T-helper 17 cell (primary cell): ENCODE measurements at places on chromosomes 11 and 22. TPM values are rescaled to one million over a fixed set of nuclear protein-coding genes. Genes with fewer than 3 reads are reported as not detected.

DNA sequence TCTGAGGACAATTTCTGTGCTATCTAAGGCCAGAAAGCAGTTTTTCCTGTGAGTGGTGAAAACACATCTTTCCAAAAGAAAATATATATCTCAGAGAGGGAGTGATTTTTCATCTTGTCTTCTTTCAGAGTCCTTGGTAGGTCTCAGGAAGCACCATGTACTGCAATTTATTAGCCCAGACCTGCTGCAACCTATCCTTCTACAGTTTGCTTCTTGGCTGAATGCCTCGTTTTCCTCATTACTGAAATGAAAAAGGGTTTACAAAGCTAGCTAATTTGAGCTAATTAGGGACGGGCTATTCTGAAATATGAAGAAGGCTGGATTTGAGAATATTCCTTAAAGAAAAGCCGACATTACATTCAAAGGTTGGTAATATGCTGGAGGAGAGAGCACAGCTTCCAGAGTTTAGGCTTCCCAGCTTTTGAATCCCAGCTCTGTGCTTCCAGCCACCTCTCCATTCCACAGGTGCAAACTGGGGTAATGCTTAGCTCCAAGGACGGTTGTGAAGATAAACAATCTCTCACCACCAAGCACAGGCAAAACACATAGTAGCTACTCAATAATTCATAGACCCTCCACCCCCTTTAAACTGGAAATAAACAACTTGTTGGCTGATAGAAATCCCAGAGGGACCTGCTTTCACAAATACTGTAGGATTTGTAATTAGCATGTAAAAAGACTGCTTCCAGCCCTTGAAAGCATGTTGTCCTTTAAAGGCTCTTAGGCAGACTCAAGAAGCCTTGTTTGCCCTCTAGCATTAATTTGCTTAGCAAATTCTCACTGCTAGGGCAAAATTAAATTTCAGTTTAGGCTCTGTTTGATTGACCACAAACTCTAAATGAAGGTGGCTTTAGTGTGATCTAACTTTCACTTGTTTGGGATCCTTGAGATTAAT lies 24.5 kb upstream of the SESN3 start:
- peaks cover 29% of the 10 kb centered on the region for H3K4me1 ChIP-seq
- H3K27me3 ChIP-seq, result no peaks in the 10 kb centered on the region
- DNase-seq, result no peak
- peak overlapping the region; percentile 51 for H3K27ac ChIP-seq

DNA sequence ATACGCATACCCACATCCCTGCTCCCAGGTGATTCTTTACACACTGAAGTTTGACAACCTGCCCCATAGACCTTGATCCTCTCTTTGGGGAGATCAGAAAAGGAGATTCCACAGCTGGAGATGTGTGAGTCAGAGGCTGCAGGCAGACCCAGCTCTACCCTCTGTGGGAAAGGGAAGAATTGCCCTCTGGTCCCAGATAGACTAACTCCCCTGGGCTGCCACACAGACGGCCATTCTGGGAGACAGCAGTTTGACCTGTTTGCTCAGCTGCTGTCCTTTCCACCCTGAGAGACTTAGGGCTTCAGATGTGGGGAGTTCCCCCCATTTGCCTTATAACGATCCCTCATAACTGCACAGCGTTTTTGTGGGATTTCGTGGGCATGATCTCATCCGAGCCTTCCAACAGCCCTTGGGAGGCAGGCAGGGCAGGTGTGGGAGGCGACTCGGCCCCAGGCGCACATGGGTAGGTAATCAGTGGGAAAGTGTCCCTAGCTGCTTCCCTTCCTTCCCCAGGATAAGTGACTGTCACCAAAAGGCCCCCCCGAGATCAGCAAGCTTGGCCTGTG lies 14.1 kb downstream of the FAM83F start:
- no peak for DNase-seq
- H3K27ac ChIP-seq, result no peak overlapping the region
- no peak overlapping the region for H3K4me3 ChIP-seq

GRCh38 chr22:49752598-49753091 lies 75.0 kb downstream of the BRD1 start:
- no peak overlapping the region for H3K27ac ChIP-seq
- peaks cover 13% of the 10 kb centered on the region for H3K27me3 ChIP-seq
- H3K4me3 ChIP-seq, result no peak overlapping the region
- no peaks in the 10 kb centered on the region for H3K36me3 ChIP-seq
- no peak for DNase-seq

DNA sequence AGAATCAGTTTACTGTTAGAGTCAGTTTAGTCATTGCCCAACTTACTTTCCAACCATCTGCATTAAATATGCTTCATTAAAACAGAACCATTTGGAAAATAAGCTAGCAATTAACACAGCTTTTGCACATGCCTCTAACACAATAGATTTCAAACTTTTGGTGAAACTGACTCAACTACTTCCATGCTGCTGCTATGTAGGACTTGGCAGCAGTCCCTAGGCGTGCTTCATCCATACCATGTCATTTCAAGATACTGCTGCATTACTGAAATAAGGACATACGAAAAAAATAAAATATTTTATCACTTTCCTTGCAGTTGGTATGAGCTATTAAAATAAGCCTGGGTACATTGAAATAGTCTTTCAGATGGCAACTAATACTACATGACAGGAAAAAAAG lies 65.5 kb upstream of the SOX6 start:
- H3K4me3 ChIP-seq, result no peak overlapping the region
- H3K4me1 ChIP-seq, result no peaks in the 10 kb centered on the region
- no peaks in the 10 kb centered on the region for H3K27me3 ChIP-seq

DNA sequence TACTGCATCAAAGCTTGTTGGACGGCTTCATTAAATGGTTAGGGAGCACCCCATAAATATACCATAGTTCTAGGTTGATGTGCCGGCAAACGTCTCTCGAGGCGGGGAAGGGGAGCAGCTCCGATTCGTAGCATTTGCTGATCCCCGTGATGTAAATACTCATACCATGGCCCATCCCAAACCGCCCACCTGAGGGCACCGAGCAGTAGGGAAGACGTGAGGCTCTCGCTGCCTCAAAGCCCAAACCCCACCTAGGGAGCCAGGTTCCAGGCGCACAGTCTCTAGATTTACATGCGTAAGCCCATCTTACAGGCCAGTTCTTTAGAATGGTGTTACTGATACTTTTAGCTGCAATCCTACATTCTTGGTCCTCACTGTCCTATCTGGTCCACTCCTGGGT lies 124.0 kb downstream of the FEZ1 start:
- peaks cover 4% of the 10 kb centered on the region for H3K36me3 ChIP-seq
- H3K4me3 ChIP-seq, result no peak overlapping the region
- DNase-seq, result no peak
- H3K27ac ChIP-seq, result no peak overlapping the region
- H3K27me3 ChIP-seq, result peaks cover 78% of the 10 kb centered on the region

DNA sequence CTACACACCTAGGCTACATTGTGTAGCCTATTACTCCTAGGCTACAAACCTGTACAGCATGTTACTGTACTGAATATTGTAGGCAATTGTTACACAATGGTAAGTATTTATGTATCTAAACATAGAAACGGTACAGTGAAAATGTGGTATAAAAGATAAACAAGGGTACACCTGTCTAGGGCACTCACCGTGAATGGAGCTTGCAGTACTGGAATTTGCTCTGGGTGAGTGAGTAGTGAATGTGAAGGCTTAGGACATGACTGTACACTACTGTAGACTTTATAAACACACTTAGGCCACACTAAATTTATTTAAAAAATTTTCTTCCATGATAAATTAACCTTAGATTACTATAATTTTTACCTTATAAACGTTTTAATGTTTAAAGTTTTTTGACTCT lies 171.7 kb upstream of the NCAM1 start:
- peaks cover 2% of the 10 kb centered on the region for H3K36me3 ChIP-seq
- H3K4me3 ChIP-seq, result no peak overlapping the region
- peaks cover 2% of the 10 kb centered on the region for H3K4me1 ChIP-seq
- no peak for DNase-seq

DNA sequence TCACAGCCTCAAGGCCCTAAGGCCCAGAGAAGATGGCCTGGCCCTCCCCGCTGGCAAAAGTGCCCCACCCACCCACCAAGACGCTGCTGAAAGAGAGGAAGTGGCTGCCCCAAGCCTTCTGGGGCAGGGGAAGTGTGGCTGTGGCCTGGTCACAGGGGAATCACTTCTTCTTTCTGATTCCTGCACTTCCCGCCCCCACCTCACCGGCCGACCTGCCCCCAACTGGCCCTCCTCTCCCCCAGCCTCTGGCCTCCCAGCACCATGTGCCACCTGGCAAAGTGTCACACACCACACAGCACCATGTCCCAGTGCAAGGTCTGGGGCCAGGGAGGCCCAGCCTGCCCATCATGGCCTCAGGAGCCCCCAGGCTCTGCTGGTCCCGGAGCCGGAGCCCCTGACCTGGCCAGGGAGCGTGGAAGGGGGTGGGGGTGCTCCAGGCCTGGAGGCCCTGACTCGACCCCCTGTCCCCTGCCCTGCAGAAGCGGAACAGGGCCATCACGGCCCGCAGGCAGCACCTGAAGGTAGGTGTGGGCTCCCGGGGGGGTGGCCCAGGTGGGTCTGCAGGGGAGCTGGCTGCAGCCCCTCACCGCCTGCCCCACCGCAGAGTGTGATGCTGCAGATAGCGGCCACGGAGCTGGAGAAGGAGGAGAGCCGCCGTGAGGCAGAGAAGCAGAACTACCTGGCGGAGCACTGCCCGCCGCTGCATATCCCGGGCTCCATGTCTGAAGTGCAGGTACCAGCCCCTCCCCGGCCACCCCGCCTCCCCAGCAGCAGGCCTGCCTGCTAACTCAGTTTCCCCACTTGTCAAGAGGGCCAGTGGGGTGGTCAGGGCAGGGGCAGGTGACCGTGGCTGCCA lies 1.4 kb downstream of the TNNI2 start:
- H3K36me3 ChIP-seq, result peaks cover 3% of the 10 kb centered on the region
- H3K4me3 ChIP-seq, result no peak overlapping the region
- no peak overlapping the region for H3K27ac ChIP-seq
- H3K27me3 ChIP-seq, result no peaks in the 10 kb centered on the region

CREB3L1 gene
- total RNA-seq, result not detected

DNA sequence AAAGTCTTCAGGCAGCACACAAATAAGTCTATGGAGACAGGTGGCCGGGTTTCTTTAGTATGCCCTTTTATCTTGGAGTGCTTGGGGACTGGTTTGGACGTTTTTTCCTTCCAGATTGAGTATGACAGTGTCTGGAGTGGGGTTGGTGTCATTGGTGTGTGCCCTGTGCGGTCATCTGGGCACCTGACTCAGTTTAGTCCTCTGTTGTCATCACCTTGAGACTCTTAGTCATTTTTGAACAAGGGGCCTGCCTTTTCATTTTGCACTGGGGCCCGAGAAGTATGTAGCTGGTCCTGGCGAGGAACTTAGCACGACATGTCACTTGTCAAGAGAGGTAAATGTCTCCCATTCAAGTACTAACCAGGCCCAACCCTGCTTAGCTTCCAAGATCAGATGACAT lies 27.2 kb upstream of the MYO18B start:
- no peaks in the 10 kb centered on the region for H3K36me3 ChIP-seq
- H3K4me1 ChIP-seq, result peaks cover 4% of the 10 kb centered on the region
- no peak for DNase-seq
- peaks cover 26% of the 10 kb centered on the region for H3K27me3 ChIP-seq

DNA sequence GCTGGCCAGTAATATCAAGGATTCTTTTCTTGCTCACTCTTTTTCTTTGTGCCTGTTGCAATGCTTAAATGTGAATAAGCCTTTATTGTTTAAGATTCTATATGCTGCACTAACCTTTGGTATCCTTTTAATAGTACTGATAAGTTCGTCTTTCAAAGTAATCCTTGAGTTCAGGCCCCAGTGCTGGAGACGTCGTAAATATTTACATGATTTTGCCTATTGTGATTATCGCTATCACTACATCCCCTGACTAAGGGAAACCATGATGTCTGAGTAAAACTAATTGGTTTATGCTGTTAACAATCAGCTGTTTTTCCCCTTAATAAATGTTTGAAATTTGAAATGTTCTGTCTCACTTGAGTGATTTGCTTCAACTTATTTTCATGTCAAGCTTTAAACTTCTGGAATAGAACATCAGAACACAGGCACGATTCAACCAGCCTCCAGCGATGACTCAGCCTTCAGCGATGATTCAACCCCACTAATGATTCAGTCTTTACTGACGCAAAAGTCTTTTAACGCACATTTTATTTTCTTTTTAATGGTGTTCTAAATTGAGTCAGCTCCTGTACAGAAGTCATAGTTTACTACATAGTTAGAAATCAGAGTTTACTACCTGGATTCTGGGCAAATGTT lies 3.9 kb downstream of the HTATIP2 start:
- peak overlapping the region; percentile 63 for H3K4me3 ChIP-seq
- H3K27ac ChIP-seq, result peak overlapping the region; percentile 81
- peaks cover 35% of the 10 kb centered on the region for H3K4me1 ChIP-seq
- no peaks in the 10 kb centered on the region for H3K27me3 ChIP-seq

DNA sequence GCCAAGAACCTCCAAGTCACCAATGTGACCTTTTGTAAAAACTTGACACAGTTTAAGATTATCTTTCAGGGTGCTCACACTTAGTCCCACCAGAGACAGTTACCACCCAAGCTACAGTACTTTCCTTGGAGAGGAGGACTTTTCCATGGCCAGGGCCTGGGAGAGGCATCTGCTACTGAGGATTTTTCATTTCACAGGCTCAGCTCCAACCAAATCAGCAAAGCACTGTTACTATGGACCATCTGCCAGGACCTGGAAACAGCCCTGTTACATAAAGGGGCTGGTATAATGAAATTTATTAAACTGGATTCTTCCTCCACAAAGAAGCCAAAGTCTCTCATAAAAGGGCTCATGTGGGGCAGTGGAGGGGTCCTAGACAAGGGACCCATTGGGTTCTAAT lies 38.6 kb downstream of the SERGEF start:
- H3K4me1 ChIP-seq, result peaks cover 2% of the 10 kb centered on the region
- H3K27ac ChIP-seq, result no peak overlapping the region
- peaks cover 10% of the 10 kb centered on the region for H3K36me3 ChIP-seq
- no peak overlapping the region for H3K4me3 ChIP-seq
- DNase-seq, result no peak
- H3K27me3 ChIP-seq, result no peaks in the 10 kb centered on the region

HINFP gene
- 26.1 TPM for total RNA-seq
